IPS-NIHi11 (cell line): ENCODE measurements at places on chromosomes 1 and 21.

DNA sequence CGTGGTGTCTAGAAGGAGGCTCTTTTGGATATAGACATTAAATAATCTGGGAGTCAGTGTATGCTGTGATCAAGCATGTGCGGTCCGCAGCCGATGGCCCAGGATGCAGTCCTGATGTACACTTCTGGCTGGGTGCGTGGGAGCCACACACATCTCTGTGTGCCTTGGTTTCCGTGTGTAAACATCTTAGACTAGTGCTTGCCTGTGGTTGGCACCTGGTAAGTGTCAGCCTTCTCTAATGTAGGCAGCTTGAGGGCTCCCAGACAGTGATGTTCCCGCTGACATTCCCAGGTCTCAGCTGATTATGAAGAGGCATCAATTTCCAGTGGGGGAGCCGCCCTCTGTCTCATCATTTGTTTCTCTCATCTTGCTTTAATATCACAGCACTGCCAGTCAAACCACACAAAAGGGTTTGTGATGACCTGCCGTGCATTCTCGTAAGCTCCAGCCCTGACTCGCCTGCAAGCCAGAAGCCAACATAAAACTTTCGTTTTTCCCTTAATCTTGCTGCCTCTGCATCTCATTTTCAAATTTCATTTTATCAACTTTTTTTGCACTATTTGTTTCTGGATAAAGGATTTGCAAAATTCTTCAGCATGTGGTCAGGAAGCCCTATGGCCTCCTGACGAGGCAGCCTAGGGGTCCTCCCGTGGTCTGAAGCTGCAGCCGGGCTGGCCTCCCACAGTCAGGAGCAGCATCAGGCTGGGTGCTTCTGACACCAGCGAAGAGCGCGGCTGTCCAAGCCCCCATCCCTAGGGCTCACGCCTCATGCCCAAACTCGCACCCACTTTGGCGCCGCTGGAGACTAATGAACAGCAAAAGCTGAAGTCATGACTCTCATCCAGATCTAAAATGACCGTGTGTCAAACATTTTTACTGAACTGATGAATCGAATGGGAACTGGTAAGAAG lies 28.1 kb downstream of the PDE9A start:
- DNase-seq = no peak

GRCh38 chr21:38352536-38353219 lies 95.9 kb downstream of the KCNJ15 start:
- peak; percentile 78 for DNase-seq

- DNase-seq = peak; percentile 59
Measured at GRCh38 chr1:41919764-41920397, 1.2 kb upstream of the HIVEP3 start.

- DNase-seq = no peak
Measured at GRCh38 chr1:192604979-192605620, 29.5 kb downstream of the RGS1 start.

- DNase-seq = no peak
Measured at GRCh38 chr1:172893146-172893841, 157.4 kb downstream of the TNFSF18 start.

GRCh38 chr1:77632216-77632615 lies 50.2 kb downstream of the ZZZ3 start:
- no peak for DNase-seq

DNA sequence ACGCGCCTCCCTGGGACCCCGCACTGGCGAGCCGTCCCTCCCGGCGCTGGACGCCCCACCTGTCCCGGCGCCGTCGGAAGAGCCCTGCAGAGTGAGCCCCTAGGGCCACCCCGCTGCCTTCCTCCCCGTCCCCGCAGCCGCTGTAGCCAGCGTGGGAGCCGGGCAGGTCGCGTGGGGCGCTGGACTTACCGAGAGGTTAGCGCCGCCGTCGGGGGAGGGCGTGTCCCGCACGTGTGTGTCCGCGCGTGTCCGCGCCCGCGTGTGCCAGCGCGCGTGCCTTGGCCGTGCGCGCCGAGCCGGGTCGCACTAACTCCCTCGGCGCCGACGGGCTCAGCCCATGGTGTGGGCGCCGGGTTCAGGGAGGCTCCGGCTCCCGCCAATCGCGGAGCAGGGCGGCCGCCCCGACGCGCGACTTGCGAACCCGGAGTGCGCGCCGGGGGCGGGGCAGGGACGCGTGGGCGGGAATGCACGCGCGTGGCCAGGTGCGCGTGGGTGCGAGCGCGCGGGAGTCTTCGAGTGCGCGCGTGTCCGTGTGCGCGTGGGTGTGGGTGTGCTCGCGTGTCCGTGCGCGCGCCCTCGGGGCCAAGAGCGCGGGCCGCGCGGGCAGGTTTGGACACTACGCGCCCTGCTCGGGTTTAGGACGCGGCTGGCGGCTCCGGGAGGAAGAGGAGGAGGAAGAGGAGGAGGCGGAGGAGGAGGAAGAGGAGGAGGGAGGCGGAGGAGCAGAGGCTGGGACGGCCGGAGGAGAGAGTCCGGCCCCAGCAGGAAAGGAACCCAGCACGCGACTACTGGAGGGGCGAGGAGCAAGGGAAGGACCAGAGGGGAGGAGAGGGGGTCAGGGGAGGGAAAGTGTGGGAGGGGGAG lies 145.2 kb upstream of the ETS2 start:
- DNase-seq = peak; percentile 77

DNA sequence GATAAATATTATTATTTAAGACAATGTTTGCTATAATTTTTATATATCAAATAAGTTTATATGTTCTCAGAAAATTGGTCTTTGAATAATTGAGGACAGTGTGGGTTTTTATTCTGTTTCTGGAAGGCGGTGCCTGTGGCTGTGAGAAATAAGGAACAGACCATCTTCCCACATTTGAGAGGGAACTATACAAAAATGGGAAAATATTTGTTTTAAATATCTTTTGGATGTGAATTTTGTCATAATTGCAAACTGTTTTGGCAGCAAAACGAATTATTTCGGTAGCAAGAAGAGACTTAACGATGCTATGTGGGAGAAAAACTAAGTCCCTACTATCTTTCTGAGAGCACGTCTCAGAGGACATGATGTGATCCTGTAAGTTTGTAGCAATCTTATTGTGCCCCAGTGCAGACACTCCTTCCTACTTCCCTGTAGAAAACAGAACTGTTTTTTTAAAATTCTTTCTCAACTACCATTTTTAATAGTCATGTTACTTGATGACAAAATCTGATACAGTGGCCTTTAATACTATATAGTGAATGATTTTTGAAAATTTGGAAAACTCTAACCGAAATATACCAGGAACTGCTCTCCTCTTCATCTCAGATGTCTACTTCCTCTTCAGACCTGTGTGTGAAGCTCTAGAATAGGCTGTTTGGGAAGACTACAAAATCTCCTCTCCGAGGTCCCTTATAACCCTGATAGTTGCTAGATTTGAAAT lies 25.4 kb downstream of the PTPRC start:
- DNase-seq = no peak

GRCh38 chr1:233248014-233248413 lies 47.5 kb downstream of the PCNX2 start:
- no peak for DNase-seq

DNA sequence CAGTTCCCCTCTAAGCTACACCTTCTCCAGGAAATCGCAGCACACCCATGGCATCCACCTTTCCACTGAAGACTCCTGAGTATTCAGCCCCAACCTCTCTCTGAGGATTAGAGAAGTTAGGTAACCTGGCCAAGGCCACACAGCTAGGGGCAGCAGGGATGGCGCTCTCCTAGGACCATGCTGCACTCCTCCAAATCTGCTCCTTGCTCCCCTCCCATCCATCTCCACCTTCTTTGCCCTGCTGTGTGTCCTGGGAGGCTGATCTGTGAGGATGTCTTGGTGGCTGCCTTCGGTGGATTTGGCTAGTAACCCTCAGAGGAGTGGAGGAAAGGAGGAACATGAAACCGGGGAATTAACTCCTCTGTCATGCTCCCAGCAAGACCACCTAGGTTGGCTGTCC lies 20.0 kb upstream of the PROK1 start:
- DNase-seq = no peak

GRCh38 chr1:80892539-80892938 lies 908.2 kb upstream of the ADGRL2 start:
- DNase-seq = no peak

DNA sequence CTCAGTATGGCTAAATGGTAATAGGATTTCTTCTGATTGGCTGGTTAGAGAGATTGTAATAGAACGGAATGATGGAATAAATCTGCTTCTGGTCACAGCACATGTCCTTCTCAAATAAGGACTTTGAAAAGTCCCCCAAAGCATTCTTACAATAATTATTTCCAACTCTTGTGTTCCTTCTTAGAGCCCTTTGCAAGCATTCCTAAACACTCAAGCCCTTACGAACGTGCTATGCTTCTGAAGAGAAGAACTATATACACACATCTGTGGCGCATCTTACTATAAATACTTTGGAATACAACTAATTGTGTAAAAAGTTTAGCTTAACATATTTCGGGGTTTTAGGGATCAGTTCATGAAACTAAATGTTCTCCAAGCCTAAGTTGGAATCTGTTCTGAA lies 25.6 kb downstream of the CLIC4 start:
- DNase-seq = no peak

- DNase-seq = no peak
Measured at GRCh38 chr1:157313240-157313807, 175.1 kb upstream of the ETV3 start.

GRCh38 chr21:26845066-26845758 lies at the start of gene ADAMTS1:
TSS of gene ADAMTS1 (minus strand) at chr21:26845409. CDS start at chr21:26844954, 455 bp downstream.
- peak; percentile 80 for DNase-seq

DNA sequence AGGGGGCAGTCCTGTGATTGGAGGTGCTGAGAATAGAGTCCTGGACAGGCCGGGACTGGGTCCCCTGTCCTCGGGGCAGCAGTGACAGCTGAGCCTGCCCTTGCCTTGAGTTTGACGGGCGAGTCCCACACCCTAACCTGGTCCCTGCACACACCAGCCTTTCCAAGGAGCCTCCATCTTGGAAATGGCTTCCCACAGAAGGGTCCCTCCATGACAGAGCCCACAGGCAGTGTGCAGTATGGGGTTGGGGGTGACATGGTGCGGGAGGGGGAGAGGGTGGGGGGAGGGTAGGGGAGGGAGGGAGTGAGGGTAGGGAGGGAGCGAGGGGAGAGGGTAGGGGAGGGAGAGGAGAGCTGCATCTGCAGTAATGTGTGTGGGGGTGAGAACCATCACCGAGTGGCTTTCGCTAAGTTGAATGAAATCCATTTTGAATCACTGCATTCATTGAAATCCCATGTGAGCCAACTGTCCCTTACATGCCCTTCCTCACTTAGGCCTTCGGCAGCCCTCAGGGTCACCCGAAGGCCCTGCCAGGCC lies 10.1 kb upstream of the TMEM52 start:
- DNase-seq = no peak

DNA sequence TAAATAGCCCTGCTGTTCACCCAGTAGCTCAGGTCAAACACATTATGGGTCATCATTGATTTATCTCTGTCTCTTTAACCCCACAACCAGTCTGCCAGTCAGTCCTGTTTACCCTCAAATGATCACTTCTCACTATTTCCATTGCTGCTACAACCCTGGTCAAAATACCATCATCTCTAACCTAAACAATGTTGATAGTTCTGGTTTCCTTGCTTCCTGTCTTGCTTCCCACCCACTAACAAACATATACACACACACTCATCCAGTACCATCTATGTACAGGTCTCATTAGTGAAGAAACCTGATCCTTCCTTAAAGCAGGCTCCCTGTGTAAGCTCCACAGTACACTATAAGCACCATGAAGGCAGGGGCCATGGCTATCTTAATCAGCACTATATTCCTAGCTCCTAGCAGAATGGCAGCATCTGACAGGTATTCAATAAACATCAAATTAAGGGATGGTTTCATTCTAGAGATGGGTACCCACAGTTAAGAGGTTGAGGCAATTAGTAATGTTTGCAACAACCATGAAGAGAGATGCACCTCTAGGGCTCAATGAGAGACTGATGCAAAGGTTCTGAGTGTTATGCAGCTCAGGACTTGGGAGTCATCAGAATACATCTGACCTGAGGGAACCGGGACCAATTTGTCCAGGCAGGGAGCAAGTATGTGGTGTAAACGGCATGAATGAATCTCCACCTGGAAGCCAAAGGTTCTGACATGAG lies 10.0 kb upstream of the TGFBR3 start:
- DNase-seq = no peak

- DNase-seq = no peak
Measured at GRCh38 chr1:19036813-19037605, 80.5 kb upstream of the IFFO2 start.

DNA sequence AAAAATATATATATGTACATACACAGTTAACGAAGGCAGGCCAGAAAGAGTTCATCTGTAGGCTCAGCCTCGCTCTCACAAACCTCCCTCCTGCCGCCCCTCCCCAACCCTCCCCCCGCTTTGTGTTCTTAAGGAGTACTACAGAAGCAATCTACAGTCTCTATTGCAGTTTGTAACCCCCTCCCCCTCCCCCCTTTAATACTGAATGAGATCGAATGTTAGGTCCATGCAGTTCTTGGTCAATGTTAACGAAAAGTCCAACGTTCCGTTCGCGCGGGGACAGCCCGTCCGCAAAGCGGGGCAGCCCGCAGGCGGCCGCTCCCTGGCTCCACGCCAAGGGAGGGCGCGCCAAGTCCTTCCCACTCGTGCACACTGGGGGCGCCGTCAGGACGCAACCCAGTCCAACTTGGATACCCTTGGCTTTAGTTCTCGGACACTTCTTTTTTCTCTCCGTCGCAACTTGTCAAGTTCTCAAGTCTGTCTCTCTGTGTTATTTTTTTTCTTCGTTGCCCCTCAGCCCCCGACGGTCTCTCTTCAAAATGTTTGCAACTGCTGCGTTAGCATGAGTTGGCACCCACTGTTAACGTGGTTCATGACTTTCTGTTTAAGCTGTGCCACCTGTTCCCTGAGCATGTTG lies 2.2 kb downstream of the JUN start:
- DNase-seq = peak; percentile 15

GRCh38 chr1:245036102-245036501 lies 118.7 kb upstream of the KIF26B start:
- DNase-seq = no peak

GRCh38 chr1:59819566-59820438 lies 5.1 kb downstream of the HOOK1 start:
- no peak for DNase-seq

- no peak for DNase-seq
Measured at GRCh38 chr21:37338671-37339551, 27.7 kb upstream of the DYRK1A start.

GRCh38 chr1:1069711-1070676 lies 4.1 kb downstream of the RNF223 start:
- no peak for DNase-seq

DNA sequence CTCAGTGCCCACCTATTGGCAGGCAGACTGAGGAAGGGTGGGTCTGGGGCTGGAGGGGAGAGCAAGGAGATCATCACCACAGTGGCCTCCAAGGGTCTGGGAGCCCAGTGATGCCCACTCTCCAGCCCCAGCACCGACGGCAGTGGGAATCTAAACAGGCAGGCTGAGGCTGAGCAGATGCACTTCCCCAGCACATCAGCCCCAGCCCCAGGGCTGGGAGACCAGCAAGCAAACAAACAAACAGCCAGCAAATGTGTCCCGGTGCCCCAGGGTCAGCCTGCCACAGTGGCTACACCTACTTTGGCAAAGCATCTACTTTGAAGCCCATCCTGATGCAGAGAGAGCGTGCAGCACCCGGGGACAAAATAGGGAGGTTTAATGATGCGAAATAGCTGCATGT lies 216.3 kb upstream of the ZC3H12A start:
- DNase-seq = no peak
